ENCODE measurements at places on chromosomes 3 and 15.

DNA sequence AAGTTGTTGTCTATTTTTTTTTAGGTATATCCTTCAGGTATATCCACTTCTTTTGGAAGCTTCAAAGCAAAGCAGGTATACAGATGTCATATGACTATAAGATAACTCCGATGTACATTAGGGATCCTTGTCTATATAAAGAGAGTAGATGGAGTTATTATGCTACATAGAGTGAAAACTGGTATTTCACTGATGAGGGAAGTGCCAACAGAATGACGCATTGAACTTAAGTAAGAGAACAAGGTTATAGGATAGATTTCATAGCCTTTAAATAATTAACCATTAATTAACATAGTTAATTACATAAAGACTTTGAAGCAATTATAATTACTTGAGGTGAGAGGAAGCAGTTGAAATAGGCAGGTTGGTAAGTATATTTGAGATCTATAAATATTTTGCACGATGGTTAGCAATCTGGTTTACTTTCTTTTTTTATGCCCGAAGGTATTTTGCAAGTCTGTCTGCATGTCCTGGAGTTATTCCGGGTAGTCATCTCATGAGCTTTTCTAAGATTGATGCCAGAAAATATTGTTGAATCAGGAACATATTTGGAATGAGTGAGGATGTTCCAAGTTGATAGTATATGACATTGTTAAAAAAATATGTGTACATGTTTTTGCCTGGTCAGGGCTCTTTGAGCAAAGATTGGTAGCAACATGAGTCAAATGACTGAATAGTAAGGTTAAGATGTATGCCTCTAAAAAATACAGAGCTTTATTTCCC, 299.5 kb upstream of the KCNMB2 start:
- no peak for DNase-seq

DNA sequence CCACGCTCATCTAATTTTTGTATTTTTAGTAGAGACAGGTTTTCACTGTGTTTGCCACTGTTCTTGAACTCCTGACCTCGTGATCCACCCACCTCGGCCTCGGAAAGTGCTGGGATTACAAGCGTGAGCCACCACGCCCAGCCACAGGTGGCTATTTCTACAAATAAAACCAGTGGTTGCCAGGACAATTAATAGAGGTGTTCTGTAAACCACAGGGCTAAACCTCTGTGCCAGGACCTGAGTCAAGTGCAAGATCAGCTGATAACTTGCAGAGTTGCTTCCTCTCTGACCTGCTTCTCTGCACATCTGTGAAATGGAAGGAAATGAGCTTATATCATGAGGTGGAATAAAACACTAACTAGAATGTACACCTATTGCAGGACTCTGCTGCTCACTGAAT, 72.8 kb downstream of the CD200R1L start:
- no peak for DNase-seq

DNA sequence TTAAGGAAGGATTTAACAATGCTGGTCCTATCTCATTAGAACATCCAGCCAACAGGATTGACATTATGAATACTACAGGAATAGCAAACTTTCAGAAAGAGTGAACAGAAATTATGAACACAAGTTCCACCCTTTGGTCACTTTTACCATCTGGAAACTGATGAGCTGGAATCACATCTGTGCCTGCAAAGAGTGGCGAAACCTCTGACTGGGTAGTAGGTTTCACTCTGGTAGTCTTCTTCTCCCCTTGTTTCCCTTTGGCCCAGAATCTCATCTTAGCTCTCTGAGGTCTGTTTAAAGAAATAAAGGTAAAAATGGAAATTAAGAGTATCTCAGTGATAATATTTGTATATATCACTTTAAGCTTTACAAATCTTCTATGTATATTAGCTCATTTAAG, 73.1 kb downstream of the NR2E3 start:
- DNase-seq = no peak

DNA sequence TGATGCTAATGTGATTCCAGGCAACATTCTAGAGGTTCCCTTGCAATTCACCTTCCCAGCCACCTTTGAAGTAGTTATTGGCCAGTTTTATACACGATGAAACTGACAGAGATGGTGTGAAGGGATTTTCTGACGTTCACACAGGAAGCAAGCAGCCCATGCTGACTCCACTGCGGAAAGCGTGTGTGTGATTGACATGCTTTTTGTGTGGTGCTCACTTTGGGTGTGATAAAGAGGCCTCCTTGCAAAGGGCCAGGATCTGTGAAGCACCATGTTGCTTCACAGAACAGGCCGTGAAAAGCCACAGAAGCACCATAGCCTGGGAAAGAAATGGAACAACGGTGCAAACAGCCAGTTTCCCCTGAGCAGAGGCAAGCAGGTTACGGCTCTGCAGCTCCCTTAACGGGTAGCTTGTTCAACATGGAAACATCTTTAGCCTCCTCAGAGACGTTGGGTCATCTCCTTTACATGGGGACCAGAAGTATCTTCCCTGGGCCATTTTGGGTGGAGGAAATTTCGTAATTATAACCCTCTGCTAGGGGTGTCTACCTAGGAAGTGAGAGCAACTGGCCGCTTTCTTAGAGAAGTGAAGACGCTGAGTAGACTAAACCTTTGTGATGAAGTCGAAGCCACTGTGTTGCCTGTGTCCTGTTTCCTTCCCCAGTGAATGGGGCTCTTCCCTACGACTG, 108.5 kb downstream of the APBA2 start:
- no peak for DNase-seq

- DNase-seq = peak; percentile 34
Measured at GRCh38 chr3:27914199-27914598, 192.1 kb upstream of the EOMES start.

GRCh38 chr3:79930196-79930595, 162.4 kb upstream of the ROBO1 start:
- no peak for DNase-seq

DNA sequence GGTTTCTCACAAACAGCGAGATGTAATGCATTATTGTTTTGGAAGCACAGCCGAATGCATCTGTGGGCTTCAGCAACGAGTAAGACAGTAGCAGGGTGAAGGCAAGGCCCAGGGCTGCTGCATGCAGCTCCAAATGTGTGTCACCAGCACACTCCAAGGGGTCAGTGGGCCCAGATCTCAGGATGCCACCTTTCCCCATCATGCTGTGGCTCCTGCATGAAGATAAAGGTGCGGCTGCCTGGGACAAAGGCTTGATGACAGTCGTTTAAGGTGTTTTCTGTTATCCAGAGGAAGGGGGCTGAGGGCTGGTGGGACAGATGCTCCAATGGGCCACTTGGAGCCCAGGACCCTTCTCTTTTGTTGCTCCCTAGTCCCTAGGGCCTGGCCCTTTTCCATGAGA, 13.2 kb downstream of the C3orf22 start:
- DNase-seq = peak; percentile 2

All from WTC11 (cell line).